ENCODE measurements at places on chromosomes 11 and 22.
A peak's percentile ranks its signal among the peaks of the same experiment; 100 is the strongest.

DNA sequence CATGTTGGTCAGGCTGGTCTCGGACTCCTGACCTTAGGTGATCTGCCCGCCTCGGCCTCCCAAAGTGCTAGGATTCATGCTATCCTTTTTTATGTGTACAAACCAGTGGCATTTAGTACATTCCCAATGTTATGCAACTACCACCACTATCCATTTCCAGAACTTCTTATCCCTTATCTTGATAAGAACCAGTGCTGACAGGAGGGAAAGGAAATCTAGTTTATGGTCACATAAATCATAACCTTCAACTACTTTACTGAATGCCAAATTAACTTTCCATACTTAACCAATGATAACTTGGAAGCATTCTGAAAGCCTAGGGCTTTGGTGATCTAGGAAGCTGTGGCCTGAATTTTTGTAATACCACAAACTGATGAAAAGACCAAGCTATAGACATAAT is 170.4 kb downstream of the SWAP70 start:
- DNase-seq = no peak

- DNase-seq = no peak
Observed at GRCh38 chr11:8335186-8335585, 71.5 kb upstream of the LMO1 start.

- DNase-seq = no peak
Observed at GRCh38 chr11:31803813-31804311, 7.3 kb downstream of the PAX6 start.

DNA sequence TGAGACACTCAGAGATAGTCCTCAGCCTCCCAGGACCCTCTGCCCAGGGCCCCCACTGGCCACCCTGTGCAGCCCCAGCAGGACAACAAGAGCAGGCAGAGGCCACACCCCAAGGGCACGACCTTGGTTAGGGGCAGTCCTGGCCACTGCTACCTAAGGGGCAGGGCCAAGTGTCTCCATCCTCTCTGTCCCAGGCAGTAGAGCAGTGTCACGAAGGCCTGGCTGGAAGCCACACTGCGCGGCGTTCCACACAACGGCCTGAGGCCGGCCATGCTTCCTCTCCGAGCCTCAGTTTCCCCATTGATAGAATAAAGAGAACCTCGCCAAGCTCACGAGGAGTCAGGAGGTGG is 1074.3 kb downstream of the BRD1 start:
- no peak for DNase-seq

- no peak for DNase-seq
Observed at GRCh38 chr22:24147666-24148065, 33.6 kb upstream of the SUSD2 start.

- peak; percentile 23 for DNase-seq
Observed at GRCh38 chr22:43014316-43014868, 557 bp downstream of the PACSIN2 start.

DNA sequence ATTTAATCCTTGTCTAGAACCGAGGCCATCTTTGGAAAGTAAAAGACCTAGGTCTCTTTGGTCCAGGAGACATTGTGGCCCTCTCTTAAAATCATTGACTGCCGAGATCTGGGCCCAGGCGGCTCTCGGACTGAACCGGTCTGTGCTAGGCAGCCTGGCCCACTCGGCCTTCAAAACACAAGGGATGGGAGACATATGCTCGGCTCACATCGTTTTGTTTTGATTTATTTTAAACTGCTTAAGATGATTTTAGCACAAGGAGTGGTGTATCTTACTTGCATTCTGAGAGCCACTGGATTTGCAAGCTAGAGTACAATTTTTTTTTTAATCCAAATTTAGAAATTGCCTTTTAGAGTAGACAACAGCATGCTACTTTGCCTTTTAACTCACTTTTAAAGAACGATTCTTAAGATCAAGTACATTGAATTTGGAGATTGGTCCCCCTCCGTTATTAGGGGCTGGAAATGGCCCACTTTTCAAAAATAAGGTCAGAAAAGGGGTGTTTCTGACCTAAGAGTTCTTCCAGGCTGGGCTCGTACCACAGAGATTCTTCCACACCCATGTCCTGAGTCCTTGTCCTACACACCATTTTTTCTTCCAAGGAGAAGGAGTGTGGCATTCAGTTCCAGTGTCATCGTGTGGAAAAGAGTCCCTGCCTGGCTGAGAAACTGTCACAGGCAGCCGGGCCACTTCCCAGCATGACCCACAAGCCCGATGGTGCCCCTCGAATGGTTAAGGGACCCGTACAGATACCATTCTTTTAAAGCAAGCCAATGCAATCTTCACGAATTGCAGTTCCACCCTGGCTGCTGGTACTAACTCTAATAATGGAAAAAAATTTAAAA is 80.5 kb upstream of the WNT7B start:
- DNase-seq = no peak

DNA sequence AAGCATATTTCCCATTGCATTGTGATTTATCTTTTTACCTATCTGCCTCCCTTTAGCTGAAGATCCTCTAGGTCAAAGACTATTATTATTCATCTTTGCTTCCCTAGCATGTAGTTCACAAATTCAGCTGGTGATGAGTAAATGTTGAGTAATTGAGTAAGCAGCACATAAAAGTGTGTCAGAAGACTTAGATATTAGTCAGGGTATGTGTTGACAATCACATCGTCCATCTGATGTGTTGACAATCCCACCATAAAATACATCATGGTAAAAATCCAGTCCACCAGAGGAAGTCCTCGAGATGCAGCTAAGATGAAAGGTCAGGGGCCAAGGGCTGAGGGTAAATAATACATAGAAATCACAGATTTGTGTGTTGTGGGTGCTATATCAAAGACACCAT is 22.9 kb upstream of the ABTB2 start:
- DNase-seq = no peak

GRCh38 chr11:83680321-83680720 is 394.2 kb upstream of the CCDC90B start:
- DNase-seq = no peak

GRCh38 chr11:38402063-38402462 is 1804.0 kb upstream of the RAG2 start:
- DNase-seq = no peak

DNA sequence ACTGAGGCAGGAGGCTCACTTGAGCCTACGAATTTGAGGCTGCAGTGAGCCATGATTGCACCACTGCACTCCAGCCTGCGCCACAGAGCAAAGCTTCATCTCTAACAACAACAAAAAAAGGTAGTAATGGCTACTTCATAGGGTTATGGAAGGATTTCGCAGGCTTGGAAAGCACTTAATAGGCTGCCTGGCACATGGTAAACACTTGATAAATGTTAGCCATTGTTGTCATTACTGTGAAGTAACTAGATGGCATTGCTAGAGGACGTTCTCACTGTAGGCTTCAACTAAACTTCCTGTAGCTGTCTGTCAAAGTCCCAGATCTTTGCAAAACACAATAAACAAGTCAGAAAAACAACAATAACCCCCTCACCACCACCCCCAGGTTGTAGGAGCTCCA is 357.2 kb upstream of the NARS2 start:
- DNase-seq = no peak

DNA sequence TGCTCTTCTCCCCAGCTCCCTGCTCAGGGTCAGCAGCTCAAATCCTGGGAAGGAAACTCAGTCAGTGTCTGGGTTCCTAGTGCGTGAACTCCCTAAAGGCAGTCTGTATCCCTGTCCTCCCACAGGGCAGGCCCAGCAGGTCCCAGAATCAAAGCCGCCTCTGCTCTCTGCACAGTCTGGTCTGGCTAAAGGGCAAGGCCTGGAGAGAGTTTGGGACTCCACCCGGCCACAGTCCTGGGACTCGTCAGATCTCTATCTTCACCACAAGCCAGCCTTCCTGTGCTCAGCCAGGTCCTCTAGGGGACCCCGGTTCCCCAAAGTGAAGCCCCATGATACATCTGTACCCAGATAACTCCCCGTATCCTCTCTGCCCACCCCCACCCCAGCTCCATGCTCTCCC is 56.2 kb upstream of the CSNK2A3 start:
- no peak for DNase-seq

Measured in CD4-positive, alpha-beta T cell treated with Interferon gamma for 1 hour (primary cell).